Psoas muscle (tissue), 8 donors: ENCODE measurements at places on chromosomes 3 and 15. TPM values are rescaled to one million over a fixed set of nuclear protein-coding genes. Genes with fewer than 3 reads are reported as not detected.

Gene CPNE4
- 0.03 TPM for polyA plus RNA-seq

DNA sequence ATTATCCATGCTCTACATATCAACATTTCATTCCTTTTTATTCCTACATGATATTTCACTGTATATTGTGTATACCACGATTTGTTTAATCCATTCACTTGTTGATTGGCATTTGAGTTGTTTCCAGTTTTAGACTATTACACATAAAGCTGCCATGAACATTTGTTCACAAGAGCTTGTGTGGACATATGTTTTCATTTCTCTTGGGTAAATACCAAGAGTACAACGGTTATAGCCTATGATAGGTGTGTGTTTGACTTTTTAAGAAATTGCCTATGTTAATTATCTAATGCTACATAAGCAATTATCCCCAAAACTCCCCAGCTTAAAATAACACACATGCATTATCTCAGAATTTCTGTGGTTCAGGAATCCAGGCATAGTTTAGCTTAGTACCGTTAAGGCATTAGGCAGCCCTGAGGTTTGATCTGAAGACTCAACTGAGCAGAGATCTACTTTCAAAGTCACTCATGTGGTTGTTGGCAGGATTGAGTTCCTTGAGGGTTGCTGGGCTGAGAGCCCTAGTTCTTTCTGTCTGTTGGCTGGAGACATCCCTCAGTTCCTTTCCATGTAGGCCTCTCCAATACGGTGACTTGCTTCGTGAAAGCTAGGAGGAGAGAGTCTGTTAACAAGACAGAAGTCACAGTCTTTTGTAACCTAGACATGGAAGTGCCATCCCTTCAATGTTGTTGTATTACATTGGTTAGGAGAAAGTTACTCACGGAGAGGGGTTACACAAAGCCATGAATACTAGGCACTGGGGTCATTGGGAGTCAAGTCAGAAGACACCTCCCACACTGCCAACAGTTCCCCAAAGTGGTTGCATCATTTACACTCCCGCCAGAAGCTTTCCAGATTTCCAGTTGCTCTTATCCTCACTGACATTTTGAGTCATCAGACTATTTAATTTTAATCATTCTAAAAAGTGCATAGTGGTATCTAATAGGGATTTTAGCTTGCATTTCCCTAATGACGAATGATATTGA, 21.0 kb upstream of the PCSK6 start:
- no peak for DNase-seq

GRCh38 chr15:51244423-51244869, 94.0 kb downstream of the CYP19A1 start:
- no peak for DNase-seq

Gene CCDC54
- not detected for polyA plus RNA-seq

Gene KCNMB3
- 0.72 TPM for polyA plus RNA-seq

GRCh38 chr3:4814305-4814903, 164.8 kb upstream of the BHLHE40 start:
- peak; percentile 44 for DNase-seq

Gene ACSBG1
- 0.59 TPM for polyA plus RNA-seq

- DNase-seq: peak; percentile 53
Measured at GRCh38 chr15:88465633-88466224, 1.5 kb downstream of the MRPL46 start.

- DNase-seq: no peak
Measured at GRCh38 chr3:174403831-174404230, 455.3 kb upstream of the NAALADL2 start.

DNA sequence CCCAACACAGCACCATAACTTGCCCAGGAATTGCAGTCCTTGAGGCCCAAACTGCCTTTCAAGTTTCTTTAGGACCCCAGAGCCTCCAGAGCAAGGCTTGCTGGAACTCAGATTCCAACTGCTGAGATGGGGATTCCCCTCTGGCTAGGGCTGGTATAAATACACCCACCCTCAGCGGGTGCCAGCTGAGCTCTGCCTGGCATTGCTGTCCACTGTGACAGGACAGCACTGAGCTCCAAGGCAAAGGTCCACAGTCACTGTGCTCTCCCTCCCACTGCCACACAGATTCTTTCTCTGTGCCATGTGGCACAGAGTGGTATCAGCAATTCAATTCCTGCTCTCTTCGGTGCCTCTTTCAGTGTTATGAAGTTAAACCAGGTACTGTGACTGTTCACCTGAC, 304.2 kb upstream of the LMCD1 start:
- DNase-seq: no peak

GRCh38 chr15:51121118-51121517, 26.4 kb upstream of the TNFAIP8L3 start:
- DNase-seq: no peak

- DNase-seq: peak; percentile 64
Measured at GRCh38 chr15:66907826-66908743, 157.3 kb upstream of the SMAD3 start.

DNA sequence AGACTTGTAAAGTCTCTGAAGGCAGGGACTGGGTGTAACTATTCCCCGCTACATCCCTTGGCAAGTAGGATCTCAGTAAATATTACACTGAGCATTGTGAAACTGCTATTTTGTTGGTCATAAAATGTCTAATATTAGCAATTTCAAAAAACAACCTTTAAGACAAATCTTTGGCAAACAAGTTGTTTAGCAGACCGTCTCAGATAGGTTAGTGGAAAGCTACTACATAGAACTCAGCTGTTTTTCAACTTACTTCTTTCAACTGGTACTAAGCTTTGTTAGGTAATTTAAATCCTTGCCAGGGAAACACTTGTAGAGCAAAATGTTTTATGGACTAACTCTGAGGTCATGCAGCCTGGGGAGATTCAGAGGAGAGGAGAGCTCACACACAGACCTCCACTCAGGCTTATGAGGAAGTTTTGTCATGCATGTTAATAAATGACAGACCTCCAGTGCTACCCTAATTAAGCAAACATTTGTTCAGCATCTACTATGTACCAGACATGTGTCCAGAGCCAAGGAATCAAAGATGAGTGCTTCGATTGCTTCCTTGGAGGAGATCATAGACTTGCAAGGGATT, 61.6 kb upstream of the STAC start:
- DNase-seq: no peak

DNA sequence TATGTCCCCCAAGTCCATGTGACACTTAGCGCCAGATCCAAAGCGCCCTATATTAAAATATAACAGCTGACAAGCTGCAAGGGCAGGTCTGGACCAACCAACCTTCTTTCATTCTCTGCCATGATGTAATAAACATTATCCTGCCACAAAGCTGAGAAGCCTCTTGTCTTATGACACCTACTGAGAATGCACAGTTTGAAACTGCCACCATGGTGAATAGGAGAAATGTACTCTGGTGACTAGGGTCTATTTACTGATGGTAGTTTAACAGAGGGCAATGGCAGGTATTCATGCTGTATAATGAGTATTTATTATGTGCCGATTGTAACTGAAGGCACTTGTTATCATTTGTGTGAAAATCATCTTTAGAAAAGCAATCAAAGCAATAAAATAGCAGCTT, 634.0 kb downstream of the OTOL1 start:
- no peak for DNase-seq

Gene NRG4
- polyA plus RNA-seq: 30.0 TPM

GRCh38 chr15:79620112-79620857, 188.1 kb downstream of the MINAR1 start:
- DNase-seq: no peak

- DNase-seq: no peak
Measured at GRCh38 chr15:68644083-68644904, 65.5 kb downstream of the CORO2B start.

- no peak for DNase-seq
Measured at GRCh38 chr15:57726411-57726810, 19.9 kb downstream of the POLR2M start.

- peak; percentile 67 for DNase-seq
Measured at GRCh38 chr3:122680475-122681283, at the start of gene PARP14. TSS of gene PARP14 (plus strand) at chr3:122680839. CDS start at chr3:122680884, 45 bp downstream.

DNA sequence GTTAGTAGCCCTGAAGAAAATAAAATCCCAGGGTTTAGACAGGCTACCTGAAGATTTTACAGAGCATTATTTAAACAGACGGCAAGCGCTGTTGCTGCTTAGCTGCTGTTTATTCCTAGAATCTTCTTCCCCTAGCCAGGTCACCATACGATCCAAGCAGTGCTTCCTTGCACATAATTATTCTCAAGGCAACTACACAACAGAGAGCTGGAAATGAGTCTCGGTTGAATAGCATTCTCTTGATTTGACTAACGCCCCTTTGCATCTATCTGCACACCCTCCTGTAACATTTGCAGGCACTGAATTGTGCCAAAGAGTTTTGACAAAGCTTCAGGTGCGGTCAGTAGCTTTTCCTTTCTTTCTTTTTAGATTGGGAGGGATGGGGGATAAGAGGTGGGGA, 564.4 kb downstream of the TBL1XR1 start:
- no peak for DNase-seq

Gene ALPK3
- polyA plus RNA-seq: 75.7 TPM

DNA sequence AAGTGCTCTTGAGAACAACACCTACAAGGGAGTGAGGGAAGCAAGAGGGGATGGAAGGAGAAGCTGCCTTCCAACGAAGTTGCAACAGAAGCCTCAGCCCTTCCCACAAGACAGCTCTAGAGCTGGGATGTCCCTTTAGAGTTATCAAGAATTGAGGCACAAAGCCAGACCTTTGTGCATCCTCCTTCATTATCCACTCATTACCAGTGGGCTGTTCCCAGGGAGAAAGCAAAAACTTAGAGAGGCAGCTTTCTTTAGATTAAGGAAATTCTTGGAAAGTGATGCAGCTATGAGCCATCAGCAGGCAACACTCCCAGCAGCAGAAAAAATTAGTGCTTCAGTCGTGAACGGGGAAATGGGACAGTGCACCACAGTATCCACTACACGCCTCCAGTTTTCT, 10.6 kb upstream of the CD96 start:
- DNase-seq: no peak

DNA sequence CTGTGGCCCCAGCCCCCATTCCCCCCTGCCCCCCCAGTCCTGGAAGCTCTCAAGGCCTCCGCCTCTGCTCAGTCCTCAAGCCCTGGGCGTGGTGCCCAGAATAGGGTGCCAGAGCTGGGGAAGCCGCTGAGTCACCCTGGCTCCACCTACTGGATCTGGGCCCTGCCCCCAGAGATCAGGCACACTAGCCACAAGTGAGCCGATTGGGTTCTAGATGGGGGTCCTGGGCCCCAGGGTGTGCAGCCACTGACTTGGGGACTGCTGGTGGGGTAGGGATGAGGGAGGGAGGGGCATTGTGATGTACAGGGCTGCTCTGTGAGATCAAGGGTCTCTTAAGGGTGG, 5.7 kb downstream of the EIF4G1 start:
- peak; percentile 99 for DNase-seq

Gene PLCH1
- 0.06 TPM for polyA plus RNA-seq

GRCh38 chr15:27183201-27183600, 212.2 kb downstream of the GABRG3 start:
- no peak for DNase-seq

- no peak for DNase-seq
Measured at GRCh38 chr3:134803051-134803505, 8.0 kb downstream of the EPHB1 start.

- DNase-seq: no peak
Measured at GRCh38 chr3:169260296-169260695, 403.2 kb downstream of the MECOM start.

Gene HHLA2
- not detected for polyA plus RNA-seq

DNA sequence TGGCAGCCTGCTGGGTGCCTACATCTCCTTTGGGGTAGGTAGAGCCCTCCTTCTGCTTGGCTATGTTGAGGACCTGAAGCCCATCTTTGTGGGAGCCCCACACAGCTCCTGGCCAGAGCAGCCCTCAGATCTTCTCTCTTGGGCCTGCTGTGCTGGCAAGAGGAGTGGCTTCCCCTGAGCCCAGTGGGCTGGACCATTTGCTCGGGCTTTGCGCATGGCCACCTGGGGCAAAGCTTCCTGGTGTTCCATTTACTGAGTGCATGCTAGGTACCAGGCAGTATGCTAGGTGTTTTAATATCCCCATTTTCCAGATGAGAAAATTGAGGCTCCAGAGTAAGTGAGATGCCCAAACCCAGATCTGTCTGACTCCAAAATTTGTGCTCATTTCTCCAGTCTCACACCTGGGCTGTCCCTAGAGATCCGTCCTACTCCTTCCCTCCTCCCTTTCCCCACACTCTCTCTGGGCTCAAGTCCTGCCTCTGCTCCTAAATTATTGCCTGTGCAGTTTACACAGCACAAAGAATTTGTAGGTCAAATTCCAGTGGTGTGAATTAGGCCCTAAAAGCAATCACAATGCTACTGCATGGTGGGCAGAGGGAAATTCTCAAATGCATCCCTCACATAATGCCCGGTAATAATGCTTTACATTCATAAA, 39.7 kb downstream of the SLC28A1 start:
- DNase-seq: no peak

GRCh38 chr3:46699676-46700523, 1.3 kb upstream of the TMIE start:
- DNase-seq: peak; percentile 83

- DNase-seq: no peak
Measured at GRCh38 chr3:136437043-136437442, 186.9 kb downstream of the PCCB start.

Gene SIN3A
- polyA plus RNA-seq: 7.2 TPM

DNA sequence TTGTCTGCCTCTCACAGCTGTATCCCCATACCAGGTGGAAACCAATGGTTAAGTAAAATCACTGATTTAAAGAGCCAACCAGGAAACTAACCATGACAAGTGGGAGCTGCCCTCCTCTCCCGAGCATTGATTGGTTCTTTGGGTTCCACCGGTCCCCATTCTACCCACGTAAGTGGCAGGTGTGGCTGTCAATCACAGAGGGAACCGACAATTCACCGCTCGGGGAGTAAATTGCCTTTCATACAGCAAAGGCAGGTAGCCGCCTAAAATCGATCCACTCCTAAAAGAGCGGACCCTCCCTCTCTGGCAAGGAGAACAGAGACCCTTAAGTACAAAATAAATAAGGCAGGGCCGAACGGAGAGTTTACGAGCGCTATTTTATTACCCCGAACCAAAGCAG, 1.2 kb downstream of the ERC2 start:
- peak; percentile 66 for DNase-seq

Gene CD86
- polyA plus RNA-seq: 0.16 TPM

GRCh38 chr3:149091983-149092382, 5.7 kb upstream of the HLTF start:
- no peak for DNase-seq

Gene CDHR4
- polyA plus RNA-seq: 0.28 TPM

GRCh38 chr3:41053220-41053619, 146.1 kb upstream of the CTNNB1 start:
- no peak for DNase-seq

Gene CKMT1A
- 0.14 TPM for polyA plus RNA-seq

GRCh38 chr15:89806559-89807550, 7.8 kb downstream of the ANPEP start:
- DNase-seq: peak; percentile 38

- no peak for DNase-seq
Measured at GRCh38 chr3:151204530-151205402, 1.8 kb upstream of the GPR171 start.

DNA sequence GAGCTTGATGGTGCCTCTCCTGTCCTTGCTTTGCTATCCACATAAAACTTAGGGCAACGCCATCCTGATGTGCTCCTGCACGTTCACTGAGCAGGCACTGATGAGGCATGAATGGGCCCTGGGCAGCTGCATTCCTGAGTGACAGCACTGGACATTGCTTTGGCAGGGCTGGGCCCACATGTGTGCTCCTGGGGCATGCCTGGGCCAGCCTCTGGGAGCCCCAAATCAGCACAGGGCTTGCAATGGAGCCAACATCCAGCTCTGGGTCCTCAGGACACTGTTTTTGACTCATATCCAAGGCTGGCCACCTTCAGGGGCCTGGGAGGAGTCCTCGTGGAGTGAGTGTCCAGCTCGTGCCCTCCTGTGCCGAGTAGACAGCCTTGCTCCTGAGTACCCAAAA, 5.9 kb upstream of the TKT start:
- DNase-seq: peak; percentile 19

Gene MINAR1
- polyA plus RNA-seq: 0.07 TPM

- peak; percentile 49 for DNase-seq
Measured at GRCh38 chr3:158725348-158726011, 6.8 kb downstream of the RARRES1 start.
